AG09319 (cell line): ENCODE measurements at places on chromosomes 7 and 10.
A peak's percentile ranks its signal among the peaks of the same experiment; 100 is the strongest.

- no peak for DNase-seq
Measured at GRCh38 chr10:43387678-43388032, 16.2 kb downstream of the FXYD4 start.

- DNase-seq, result no peak
Measured at GRCh38 chr7:55531536-55531935, 40.8 kb downstream of the VOPP1 start.

- DNase-seq, result no peak
Measured at GRCh38 chr10:26355241-26355640, 82.9 kb upstream of the APBB1IP start.

GRCh38 chr10:77970869-77971803, 44.6 kb upstream of the DLG5 start:
- peak; percentile 95 for DNase-seq

DNA sequence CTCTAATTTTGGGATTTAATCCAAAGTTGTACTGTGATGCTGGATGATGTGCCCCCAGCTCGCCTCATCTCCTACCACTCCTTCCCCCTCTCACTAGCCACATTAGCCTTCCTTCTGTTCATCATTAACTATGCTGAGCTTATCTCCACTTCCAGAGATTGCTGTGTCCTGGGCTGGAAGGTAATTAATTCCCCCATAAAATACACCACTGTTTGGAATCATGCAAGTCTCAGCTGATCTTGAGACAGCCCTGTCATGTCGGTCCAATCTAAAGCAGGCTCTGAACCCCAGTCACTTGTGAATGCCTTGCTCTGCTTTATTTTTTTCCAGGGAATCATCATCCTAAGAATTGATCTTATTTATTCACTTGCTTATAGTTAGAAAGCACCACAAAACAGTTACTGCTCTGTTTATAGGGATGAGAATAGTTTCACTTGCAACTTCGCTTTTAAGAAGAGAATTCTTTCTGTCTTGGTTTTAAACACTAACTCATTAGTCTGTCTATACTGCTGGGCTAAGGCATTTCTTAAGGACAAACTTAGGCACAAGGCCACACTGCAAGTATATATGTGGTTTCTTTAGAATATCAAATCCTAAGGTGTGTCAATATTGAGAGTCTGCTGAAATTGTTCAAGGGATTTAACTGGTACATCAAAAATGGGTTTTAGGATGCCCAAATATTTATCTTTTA, 341.1 kb upstream of the SEMA3A start:
- DNase-seq, result no peak

- no peak for DNase-seq
Measured at GRCh38 chr7:109930049-109930448, 1160.9 kb upstream of the LRRN3 start.

DNA sequence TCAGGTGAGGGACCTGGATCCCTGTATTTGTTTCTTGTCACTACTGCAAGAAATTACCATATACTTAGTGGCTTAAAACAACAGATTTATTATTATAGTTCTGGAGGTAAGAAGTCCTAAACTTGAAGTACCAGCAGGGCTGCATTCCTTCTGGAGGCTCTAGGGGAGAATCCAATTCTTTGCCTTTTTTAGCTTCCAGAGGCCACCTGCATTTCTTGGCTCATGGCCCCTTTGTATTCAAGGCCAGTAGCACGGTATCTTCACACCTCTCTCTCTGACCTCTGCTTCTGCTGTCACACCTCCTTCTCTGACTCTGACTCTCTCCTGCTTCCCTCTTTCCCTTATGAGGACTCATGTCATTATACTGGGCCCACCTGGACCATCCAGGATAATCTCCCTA, 2.2 kb upstream of the LHPP start:
- no peak for DNase-seq

DNA sequence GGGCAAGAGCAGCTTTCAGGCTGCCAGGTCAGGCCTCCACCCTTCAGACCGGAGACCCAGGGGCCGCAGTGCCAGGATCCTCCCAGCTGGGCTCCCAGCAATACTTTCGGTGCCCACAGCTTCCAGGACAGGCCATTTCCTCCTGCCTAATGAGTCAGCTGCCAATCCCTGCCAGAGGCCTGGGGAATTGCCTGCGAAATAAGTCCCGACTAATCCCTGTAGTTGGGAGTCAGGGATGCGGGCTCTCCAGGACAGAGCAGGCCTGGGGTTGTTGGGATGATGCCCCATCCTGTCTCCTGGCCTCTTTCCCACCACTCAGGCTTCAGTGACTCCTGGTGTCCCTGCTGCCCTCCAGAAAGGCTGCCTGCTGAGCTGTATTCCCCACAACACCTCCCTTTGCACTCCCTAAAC, 143.5 kb upstream of the UNC5B start:
- no peak for DNase-seq

DNA sequence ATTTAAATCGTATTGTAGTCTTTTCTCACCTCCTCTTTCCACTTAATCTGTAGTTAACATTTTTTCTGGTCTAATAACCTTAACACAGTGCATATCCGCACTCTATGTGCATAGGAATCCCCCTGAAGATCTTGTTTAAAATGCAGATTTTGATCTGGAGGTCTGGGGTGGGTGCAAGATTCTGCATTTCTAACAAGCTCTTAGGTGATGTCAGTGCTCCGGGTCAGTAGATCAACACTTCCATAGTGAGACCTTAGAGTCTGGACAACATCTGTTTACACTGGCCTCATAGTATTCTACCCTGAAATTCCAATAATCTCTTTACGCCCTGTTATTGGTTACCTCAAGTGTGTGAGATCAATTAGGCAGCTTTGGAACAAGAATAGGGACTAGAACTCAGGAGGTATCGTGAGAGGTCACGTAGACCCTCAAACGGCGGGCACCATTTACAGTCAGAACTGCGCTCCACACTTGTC, 434 bp upstream of the PLEKHA8 start:
- no peak for DNase-seq

DNA sequence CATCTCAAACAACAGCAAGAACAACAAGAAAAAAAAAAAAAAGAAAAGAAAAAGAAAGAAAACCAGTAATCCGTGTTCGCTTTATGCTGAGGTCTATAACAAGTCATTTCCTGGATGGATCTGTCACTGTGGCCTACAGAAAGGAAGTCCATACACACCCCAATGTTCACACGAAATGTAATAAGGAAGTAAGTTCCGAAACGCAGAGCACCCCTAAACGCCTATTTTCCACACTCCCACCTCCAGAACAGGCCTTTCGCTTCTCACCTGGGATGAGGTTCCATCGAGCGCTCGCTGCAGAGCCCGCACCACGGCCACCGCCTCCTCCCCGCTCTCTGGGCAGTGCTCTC, 735 bp downstream of the ZNF394 start:
- no peak for DNase-seq

- no peak for DNase-seq
Measured at GRCh38 chr7:6375348-6376101, 72.2 kb downstream of the DAGLB start.

DNA sequence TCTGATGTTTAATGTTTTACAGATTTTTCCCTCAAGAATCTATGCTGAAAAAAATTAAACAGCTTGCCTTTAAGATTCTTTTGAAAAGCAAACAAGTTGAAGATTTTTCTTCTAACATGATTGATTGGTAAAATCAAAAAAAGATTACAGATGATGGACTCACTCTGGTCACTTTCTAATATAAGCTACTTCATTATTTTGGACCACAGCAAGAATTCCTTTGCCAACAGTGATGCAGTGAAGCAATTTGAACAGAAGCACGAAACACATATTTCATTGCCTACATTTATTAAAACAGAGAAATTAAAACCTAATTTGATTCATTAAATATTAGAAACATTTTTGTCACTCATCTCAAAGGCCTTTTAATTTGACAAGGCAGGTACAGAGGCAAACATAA, 82.1 kb upstream of the SGCE start:
- DNase-seq, result no peak

GRCh38 chr7:157488281-157488680, 151.5 kb downstream of the DNAJB6 start:
- DNase-seq, result no peak

DNA sequence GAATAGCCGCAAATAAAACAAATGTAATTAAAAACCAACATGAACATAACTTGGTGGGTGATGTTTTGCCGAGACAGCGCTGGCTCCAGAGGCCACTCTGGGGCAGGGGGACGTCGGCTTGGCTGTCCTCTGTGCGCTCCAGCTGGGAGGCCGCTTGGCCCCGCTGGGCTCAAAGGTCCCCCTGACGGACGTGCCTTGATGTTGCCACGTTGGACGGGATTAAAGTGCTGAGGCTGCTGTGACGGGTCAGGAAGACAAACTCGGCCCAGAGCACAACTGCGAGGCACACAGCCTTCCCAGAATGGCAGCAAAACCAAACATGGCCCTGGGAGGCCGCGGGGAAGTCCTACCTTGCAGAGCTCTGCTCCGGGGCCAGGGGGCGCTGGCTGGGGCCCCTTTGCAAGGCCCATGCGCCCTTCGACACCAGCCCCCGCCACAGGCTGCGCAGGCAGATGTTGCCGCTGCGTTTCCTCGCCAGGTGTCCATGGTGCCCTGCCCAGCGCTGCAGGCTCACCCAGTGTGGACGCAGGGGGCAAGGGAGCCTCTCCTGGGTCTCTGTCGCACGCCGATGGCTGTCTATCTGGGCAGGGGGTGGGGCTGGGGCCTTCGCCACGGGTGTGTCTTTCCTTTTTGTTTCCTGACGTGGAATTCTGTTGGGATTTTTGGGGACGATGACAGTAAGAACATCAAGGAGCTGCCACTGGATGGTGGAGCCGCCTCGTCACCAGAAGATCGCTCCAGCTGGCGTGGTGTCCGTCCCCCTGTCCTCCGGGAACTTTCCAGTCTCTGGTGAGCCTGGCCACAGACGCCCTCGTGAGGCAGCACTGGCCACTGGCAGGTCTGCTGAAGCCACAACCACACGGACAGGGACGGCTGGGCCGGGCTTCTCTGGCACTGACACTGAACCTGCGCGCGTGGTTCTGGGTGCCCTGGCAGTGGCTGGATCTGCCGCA, 99.6 kb upstream of the DIP2C start:
- peak; percentile 48 for DNase-seq

- DNase-seq, result no peak
Measured at GRCh38 chr7:134355927-134356326, 39.2 kb upstream of the SLC35B4 start.

- peak; percentile 15 for DNase-seq
Measured at GRCh38 chr7:104231054-104232046, 23.5 kb upstream of the ORC5 start.

- DNase-seq, result no peak
Measured at GRCh38 chr7:82404652-82405051, 38.9 kb downstream of the CACNA2D1 start.

GRCh38 chr10:97721871-97722780, 8.6 kb downstream of the MARVELD1 start:
- no peak for DNase-seq

DNA sequence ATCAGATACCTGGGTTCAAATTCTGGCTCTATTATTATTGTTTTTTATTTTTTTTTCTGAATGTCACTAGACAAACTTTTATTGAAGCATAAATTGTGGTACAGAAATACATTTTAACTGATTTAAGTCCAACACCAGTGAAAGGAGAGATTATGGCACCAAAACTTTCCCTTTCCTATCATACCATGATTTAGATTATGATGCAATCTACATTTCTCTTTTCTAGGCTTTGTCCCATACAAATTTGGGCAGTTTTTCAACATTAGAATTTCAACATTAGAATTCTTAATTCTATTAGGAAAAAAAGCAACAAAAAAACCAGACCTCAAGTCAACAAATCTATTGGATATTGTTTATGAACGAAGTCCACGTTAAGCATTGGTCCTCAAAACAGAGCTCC, 11.0 kb downstream of the AS3MT start:
- no peak for DNase-seq
